ENCODE measurements at places on chromosomes 3 and 15.

GRCh38 chr15:60208709-60209108 lies 189.1 kb downstream of the ANXA2 start:
- no peak for DNase-seq

- no peak for DNase-seq
These were observed 253.3 kb downstream of the TJP1 start for GRCh38 chr15:29568840-29569532.

GRCh38 chr3:155232605-155233004 lies 60.9 kb downstream of the STRIT1 start:
- DNase-seq = no peak

GRCh38 chr3:89503891-89504391 lies 396.5 kb downstream of the EPHA3 start:
- DNase-seq = no peak

GRCh38 chr15:96355568-96356187 lies 25.2 kb downstream of the NR2F2 start:
- no peak for DNase-seq

DNA sequence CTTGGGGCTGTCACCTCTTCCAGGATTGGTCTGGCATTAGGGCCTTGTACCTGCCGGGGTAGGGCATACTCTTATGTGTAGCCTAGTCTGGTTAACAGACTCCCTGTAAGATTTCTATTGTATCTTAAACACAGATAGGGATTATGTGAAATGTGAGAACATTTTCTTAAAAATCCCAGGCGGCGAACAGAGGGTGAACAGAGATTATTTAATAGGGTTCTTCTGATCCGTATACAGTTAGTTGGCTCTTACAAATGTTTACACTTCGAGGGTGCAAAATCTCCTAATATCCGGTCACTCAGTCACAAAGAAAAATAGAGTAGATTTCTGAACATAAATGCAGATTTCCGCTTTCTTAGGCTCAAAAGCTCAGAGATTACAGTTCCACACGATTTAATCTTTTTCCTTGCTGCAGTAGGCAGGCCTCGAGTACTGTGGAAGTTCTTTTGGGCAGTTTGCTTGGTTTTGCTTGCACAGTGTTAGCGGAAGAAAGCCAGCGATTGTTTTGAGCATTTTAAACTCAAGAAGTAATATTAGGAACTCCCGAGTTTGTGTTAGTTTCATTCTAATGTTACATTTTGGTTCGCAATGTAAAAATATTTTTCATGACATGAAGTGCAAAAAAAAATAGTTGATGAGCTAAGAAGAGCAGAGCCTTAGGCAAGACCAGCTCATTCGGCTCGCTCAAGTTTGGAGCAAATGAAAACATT lies 993 bp downstream of the PLCL2 start:
- DNase-seq = no peak

GRCh38 chr3:70770650-70771049 lies 458.2 kb upstream of the MDFIC2 start:
- DNase-seq = no peak

- no peak for DNase-seq
These were observed 54.4 kb upstream of the KIF23 start for GRCh38 chr15:69359722-69360121.

DNA sequence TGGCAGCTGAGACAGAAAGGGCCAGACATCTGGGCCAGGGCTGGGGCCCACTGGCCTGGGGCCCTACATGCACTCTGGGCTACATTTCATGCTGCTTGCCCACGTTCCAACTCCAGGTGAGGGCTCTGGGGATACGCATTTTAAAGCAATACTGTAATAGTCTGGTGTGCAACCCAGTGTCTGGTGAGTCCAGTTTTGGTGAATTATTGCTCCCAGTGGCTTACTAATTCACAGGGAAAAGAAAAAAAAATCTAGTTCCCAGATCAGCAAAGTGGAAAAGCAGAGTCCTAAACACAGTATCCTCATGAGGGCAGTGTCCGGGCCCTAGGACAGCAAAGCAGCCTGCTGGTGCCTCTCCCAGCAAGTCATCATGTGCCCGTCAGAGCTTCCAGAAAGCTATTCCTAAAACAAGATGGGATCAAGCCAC lies 82.4 kb downstream of the CCNL1 start:
- DNase-seq = no peak

DNA sequence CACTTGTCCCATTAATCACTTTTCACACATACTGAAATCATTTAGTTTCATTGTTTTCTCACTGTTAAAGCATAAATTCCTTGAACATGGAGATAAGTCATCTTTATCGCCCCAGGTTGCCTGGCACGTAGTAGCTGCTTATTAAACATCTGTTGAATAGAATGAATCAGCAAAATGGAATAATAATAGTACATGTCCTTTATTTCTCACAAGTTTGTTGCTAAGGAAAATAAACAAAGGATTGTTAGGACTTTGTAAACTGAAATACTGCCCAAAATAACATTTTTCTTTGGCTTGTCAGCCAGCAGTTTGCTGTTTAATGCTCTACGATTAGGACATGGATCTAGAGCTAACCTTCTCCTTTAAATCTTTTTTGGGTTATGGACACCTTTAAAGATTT lies 17.9 kb downstream of the SLC35A5 start:
- no peak for DNase-seq

DNA sequence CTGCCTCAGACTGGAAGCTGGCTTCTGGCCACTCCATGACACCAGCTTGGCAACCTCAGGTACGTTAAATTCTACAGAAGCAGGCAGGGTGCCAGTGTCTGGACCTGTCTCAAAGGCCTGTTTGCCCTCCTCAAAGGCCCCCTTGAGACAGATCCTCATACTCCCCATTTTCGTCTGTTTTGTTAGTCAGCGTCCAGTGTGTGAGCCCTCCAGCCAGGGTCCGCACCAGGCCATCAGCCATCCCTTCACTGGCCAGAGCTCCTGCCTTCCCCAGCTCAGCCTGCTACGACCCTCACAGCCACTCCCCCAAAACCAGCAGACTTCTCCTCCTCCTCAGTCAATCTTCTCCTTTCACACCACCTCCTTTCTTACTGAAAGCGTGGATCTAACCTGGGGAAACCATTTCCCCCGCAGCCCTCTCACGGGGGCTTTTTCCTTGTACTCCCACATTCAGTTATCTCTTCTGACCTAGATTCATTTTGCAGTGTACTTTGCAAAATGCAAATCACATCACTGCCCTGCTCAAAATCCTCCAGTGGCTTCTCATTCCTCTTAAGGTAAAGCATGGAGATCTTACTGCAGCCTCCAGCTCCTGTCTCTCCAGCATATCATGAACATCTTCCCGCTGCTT lies 66.1 kb upstream of the CTDSPL start:
- DNase-seq = no peak

All from activated naive CD8-positive, alpha-beta T cell treated with anti-CD3 and anti-CD28 coated beads for 36 hours (primary cell).